ENCODE measurements at places on chromosomes 2 and 18.

DNA sequence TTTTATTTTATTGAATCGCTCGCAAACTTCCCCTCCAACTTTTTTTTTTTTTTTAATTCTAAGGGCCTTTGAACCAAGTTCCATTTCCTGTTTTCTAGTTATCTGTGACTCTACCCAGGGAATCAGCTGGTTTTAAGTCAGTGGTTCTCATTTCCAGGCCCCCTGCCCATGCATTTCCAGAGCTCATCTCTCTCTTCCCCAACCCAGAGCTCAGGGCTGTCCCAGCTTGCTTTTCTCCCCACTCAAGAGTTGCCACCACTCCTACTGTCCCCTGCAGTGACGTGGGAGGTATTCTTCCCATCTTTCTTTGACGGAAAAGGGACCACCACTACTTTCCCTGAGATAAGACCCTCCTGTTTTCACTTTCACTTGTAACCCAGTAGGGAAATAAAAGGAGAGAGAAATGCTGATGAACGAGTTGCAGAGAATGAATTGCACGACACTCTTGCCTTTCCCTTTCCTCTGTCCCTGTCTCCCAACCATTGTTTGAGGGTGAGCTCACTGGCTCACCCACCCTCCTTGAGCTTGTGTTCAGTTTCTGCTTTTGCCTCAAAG is 42.1 kb downstream of the TET3 start:
- DNase-seq, result no peak

- no peak for DNase-seq
These were observed 49.0 kb upstream of the SP3 start for GRCh38 chr2:174014011-174014698.

GRCh38 chr2:70851704-70852103 is 16.1 kb upstream of the CD207 start:
- no peak for DNase-seq

- no peak for DNase-seq
These were observed 77.9 kb upstream of the DOCK10 start for GRCh38 chr2:225120186-225120585.

DNA sequence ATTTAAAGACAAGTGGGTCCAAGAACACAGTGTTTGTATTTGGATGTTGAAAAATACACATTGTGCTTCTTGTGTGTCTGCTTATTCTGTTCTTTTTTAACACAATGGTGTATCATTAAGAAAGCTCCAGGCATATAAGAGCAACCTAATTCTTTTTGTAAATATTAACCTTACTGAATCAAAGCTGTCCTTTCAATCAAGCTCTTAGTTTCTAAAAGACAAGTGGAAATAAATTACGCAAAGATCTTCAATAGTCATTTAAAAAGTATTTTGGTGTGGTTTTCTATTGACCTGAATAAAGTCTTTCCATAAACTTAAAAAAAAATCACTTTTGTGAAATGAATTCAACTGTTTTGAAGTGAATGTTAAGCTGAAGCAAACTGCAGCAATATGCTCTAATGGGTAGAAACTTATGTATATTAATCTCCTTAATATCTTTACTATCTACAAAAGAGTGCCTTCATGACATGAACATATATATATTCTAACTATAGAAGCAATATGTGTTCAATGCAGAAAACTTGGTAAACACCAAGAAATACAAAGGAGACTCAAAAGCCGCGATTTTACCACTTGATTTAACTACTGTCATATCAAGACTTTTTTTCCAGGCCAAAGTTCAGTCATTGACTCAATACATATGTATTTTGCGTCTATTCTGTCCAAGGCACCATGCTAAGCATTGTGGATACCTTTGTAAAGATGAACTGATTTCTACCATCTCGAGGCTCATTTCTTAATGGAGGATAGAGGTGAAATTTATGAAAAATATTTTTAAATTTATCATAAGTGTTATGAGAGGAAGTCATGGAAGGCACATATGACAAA is 97.7 kb downstream of the ARHGAP15 start:
- no peak for DNase-seq

DNA sequence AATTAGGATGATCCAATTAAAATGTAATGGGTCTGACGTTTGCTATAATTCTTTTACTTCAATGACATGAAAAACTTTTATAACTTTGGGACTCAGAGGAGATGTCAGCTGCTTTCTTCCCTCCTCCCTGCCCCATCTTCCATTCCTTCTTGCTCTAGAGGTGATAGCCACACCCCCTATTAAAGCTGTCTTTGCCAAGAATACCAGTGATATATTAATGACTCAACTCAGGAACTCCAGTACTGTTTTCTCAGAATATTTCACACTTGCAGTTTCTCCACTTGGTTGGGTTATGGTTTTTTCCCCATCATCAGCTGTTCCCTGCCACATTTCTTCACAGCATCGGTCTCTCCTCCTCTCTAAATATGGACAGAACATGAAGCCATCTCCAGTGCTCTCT is 184.0 kb downstream of the KCNE4 start:
- no peak for DNase-seq

GRCh38 chr2:239466061-239466754 is 65.4 kb upstream of the HDAC4 start:
- DNase-seq, result no peak

GRCh38 chr2:191664823-191665677 is 12.9 kb upstream of the NABP1 start:
- DNase-seq, result no peak

- no peak for DNase-seq
These were observed 2052.8 kb upstream of the CELF4 start for GRCh38 chr18:39618265-39619003.

- DNase-seq, result no peak
These were observed 64.7 kb downstream of the TEX51 start for GRCh38 chr2:126963390-126963789.

DNA sequence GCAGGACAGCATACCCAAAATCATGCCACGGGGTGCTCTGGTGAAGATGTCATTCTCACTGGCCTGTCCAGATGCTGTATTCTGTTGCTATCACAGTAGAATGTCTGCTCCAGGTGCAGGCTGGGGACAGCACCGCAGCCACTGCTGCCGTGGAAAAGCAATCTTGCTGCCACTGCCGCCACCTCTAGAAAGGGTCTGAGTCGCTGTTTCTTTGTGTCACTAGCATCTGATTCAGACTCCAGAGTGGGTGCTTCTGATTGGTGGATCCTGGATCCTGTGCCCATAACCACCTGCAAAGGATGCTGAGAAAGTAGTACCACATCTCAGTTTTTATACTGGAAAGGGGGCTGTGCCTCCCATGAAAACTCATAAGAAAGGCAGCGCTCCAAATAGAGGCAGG is 45.3 kb upstream of the CTLA4 start:
- DNase-seq, result no peak

DNA sequence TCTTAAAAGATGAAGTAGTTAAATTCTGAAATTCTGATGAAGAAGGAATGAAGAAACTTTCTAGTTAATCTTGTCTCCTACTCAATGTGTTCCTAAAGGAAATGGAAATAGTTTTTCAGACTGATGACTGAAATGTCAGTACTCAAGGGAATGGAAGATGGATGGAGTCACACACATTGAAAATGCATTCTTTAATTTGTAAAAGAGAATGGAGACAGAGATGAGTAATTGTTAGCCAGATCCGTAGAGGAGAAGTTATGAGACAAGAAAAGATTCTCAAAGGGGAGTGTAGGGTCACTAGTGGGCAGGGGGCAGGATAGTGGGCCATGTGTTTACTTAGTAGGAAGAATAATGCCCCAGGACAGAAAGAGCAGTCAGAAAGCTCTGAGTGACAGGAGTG is 13.3 kb downstream of the ZSWIM2 start:
- DNase-seq, result no peak

GRCh38 chr18:79611040-79611681 is 68.4 kb upstream of the CTDP1 start:
- DNase-seq, result no peak

- no peak for DNase-seq
These were observed 931.7 kb upstream of the CHAC2 start for GRCh38 chr2:52835909-52836308.

- no peak for DNase-seq
These were observed 31.7 kb downstream of the HRH4 start for GRCh38 chr18:24491927-24492834.

DNA sequence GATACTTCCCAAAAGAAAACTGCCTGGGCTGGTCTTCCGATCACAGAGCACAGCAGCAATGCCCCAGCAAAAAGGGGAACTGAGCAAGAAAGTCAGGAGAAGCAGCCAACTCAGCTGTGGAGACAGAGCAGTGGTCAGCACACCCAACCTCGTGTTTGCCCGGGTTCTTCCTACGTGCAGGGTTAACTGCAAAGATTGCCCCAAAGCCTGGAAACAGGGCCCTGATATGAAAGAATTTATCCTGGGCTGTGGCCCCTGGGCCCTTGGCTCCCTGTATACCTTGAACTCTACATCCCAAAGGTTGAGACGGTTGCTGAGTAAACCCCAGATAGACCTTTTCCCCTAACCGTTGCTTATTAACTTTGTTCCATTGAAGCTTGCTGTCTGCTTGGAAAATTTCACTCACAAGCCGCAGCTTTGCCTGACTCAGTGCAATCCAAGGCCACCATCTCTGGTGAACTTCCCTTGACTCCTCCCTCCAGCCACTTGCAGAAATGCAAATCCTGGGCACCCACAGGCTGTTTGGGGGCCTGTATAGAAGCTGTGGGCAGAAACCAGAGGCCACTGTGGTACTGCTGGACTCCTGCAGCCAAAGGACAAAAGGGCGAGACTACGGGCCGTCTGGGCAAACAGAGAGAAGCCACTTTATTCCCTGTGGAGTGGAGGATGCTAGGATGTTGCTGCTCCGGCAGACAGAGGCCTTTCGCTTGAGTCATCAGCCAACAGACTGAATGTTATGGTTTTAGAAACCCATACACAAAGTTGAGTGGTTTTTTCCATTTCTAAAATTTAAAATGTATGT is 18.2 kb downstream of the NRP2 start:
- DNase-seq, result no peak

DNA sequence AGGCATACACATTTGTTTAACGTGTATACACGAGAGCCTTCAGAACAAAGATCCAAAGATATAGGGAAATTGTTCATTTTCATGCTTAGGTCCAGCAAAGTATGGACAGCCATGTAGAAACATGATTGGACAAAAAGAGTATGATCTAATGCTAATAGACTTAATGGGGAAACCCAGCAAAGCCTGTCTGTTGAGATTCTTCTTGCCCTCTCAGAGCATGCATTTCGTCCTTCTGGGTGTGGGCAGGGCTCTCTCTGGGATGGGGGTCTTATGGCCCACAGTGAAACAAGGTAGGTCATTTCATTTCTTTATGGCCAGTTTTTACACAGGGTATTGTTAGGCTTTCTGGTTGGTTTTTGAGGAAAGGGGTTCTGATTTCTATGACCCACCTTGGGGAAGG is 124.4 kb downstream of the COMMD1 start:
- no peak for DNase-seq

GRCh38 chr2:131584940-131585339 is 57.3 kb downstream of the CCDC74A start:
- DNase-seq, result no peak

DNA sequence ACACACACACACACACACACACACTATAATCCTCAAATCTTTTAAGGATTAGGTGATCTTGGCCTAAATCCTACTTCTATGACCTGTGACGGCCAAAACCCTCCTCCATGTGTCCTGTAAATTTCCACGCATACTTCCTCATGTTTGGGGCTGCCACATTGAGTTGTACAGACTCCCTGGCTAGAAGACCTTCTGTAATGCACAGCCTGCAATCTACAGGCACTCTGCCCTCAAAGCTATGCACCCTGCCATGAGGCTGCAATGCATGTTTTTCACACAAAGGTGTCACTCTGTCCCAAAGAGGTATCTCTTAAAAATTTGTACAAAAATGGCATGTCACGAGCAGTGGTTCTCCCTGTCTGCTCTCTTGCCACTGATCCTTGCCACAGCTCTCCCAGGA is 26.4 kb upstream of the B4GALT6 start:
- DNase-seq, result no peak

DNA sequence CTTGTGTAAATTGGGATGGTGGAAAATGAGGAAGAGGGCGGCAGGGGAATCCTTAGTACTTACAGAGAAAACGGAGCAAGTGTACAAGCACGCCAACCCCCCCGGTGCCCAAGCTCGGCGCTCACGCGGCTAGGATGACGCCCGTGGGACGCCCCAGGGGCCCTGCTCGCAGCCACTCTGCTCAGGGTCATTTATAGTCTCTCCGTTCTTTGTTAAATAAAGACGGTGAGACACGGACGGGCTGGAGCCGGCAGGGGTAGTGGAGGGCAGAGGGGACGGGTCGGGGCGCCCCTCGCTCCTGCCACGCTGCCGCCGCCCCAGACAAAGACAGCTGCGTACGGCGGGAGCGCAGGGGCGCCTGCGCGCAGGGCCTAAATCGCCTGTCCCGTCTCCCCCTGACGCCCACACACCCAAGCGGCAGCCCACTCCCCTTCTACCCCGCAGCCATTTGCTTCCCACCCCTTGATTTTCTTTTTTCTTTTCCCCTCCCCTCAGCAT is 37.8 kb downstream of the PCBP1 start:
- peak; percentile 48 for DNase-seq

GRCh38 chr2:241858206-241859016 is at the start of gene PDCD1:
Gene PDCD1, minus strand, starts transcription at chr2:241858894. Its CDS starts 56 bp downstream, at chr2:241858838.
- DNase-seq, result peak; percentile 41

- no peak for DNase-seq
These were observed 506.1 kb upstream of the FAM98A start for GRCh38 chr2:34105006-34105767.

DNA sequence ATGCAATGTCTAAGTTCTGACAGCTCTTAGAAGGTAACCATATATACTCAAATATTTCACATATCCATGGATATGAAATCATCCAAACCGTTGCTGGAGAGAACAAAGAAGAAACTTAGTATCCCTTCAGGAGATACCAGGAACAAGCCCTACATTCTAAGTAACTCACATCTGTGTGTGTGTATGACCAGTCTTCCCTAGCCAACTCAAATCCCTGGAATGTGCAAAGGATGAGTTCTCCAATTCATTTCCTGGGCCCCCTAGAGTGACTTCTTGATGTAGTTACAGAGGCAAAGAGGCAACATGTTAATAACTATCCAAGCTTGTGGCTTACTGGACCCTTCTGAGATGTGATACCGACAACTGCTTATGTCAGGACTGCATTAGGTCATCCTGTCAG is 20.1 kb downstream of the TPGS2 start:
- no peak for DNase-seq

GRCh38 chr2:103462712-103463111 is 700.9 kb downstream of the TMEM182 start:
- DNase-seq, result no peak

DNA sequence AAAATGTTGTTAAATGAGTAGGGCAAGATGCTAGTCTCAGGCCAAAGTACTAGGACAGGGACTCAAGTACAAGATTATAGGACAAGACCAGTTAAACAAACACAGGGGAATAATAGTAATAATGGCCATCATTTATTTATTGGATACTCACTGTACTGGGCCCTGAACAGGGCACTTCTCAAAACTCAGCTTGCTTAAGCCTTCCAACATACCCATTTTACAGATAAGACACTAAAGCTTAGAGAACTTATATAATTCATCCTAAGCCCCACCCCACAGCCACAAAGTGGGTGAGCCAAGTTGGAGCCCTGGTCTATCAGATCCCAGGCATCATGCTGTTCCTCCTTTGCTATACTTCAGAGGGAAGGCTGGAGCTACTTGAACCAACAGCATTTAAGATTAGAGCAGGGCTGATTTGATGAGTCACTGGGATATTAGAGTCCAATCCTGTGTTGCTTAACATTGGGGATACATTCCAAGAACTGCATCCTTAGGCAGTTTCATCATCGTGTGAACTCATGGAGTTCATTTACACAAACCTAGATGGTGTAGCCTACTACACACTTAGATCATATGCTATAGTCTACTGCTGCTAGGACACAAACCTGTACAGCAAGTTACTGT is 153.6 kb downstream of the MTCL1 start:
- no peak for DNase-seq
